ENCODE measurements at places on chromosomes 2 and 18.

DNA sequence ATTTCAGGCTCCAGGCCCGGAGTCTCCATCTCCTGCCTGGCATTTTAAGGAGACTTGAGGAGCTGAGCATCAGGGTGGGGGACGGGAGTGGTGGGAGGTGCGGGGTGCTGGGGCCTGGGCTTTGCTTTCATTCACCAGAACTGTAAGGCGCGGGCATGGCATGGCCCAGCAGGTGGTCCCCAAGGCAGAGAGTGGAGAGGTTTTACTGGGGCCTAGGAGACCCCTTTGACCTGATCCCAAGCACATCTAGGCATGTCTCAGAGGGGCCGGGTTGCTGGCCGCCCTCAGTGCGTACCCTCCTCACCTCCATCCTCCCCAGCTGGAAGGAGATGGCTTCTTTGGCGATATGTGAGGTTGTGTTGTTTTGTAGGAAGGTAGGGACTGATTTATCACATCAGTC is 172.5 kb downstream of the KLHL29 start:
- no peak for DNase-seq

DNA sequence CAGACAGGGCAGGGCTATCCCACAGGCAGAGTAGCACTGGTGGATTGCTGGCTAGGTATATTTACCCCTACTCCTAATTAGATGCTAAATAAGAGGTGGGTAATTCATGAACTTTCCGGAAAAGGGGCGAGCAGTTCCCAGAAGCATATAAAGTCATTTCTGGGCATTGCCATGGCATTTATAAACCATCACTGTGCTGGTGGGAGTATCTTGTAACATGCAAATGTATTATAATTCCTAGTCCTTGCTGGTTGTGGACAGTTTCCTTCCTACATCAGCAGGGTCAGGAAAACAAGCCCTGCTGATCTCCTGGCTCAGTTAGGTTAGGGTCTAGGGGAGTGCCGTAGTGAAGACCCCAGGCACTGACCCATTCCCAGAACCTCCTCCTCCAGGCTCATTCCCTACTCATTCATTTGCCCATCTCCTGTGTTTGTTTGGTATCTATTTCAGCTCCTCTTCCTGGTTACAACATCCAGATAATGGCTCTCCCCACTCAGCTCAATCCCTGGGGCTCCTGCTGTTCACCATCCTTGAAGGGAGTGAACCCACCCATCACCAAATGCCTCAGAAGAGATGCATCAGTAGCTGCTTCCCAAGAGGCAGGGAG is 282.7 kb downstream of the SRBD1 start:
- no peak for DNase-seq

GRCh38 chr2:172938713-172939375 is 136.8 kb upstream of the MAP3K20 start:
- DNase-seq = no peak

GRCh38 chr2:151840216-151841046 is 12.2 kb upstream of the ARL5A start:
- no peak for DNase-seq

DNA sequence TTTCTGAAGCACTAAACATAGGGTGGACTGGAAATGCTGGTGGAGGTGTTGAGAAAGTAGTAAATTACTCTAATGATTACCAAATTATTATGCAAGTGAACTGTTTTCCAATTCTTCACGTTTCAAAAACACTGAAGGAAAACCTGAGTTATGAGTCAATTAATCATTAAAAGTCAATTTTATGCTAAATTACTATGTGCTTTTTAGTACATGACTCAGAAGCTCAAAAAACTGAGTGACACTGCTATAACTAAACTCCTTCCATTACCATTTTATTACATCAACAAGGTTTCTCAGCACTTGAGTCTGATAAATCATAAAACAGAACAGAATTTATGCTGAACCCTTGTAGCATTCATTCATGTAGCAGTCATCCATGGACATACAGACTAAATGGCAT is 20.4 kb downstream of the CHMP3 start:
- DNase-seq = no peak
